ENCODE measurements at places on chromosomes 7 and 10.

- DNase-seq, result no peak
Observed at GRCh38 chr7:131322861-131323260, 4.8 kb upstream of the MKLN1 start.

DNA sequence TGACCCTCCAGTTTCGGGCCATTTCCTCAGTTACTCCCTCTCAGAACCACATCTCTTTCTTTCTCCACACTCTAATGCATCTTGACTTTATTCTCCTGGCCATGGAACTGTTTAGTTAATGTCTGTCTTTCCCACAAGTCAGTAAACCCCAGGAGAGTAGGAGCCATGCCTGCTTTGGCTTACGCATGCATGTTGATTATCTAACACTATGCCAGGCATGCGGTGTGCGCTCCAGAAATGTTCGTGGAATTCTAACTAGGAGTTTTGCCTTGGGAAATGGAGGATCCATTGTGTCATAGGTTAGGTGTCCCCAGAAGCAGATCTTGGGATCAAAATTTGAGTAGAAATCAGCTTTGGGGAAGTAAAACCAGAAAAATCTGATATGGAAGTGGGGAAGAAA lies 308.9 kb downstream of the GRID1 start:
- peak; percentile 46 for DNase-seq

- no peak for DNase-seq
Observed at GRCh38 chr10:102770792-102771191, 27.0 kb downstream of the WBP1L start.

DNA sequence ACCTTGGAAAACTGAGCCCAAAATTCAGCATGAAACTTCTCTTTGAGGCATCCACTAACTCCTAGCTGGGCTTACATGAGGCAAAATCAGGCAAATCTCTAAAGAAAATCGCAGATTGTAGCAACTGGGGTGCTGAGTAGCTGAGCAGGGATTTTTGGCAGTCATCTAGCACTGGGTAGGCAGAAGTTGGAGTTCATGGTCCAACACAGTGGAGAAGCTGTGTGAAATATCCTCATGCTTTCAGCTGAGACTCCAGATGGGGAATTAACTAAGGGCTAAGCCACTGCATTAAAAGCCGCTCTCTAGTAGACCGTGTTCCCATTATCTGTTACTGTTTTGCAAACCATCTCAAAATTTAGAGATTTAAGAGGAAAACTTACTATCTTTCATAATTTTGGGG lies 240.1 kb upstream of the PHYHIPL start:
- DNase-seq, result no peak

DNA sequence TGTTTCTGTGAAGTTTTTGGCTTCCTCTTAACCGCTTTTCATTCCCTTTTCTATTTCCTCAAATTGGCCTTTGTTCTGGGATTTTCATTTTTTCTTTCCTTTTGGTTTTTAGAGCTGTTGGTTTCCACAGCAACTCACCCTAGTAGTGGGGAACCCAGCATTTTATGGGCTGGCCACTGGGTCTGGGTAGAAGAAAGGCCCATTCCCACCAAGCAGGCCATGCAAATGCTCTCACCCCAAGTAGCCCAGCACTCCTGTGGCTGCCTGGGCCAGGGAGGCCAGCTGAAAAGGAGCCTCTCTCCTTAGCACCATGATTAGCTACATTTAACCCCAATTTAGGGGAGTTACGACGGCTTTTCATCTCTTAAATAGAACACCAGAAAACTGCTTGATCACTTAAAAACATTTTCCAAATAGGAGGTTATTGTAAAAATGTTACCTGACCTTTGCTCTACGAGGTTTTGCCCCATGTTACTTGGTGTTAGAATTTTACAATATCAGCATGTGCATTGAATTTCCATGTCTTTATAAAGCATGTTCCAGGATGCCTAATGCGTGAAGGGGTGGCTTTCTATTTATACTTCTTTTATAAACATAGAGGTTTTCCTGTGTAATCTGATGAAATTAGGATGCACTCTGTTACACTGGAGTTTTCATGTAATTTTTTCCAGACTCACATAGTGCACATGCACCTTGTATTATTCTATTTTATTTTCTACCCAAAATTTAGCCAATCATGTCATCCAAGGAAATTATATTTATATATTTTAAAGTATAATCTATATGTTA lies 75.4 kb downstream of the FAM171A1 start:
- DNase-seq, result peak; percentile 14

DNA sequence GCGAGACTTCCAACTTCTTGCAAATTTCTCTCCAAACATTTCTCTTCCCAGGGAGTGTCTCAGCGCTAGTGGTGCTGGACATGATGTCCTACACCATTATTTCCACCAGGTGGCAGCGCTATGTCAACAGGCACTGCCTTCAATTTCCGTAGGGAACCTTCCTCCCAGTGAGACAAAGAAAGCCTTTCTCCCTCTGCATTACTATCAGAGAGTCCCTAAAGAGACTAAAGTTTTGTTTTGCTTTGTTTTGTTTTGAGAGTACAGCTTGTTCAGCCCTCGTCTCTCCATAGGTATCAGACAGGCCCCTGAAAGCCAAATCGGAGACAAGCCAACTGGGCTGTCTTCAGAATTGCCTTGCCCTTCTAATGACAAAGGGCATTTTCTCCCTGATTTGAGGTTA lies 44.2 kb upstream of the GGCT start:
- no peak for DNase-seq

DNA sequence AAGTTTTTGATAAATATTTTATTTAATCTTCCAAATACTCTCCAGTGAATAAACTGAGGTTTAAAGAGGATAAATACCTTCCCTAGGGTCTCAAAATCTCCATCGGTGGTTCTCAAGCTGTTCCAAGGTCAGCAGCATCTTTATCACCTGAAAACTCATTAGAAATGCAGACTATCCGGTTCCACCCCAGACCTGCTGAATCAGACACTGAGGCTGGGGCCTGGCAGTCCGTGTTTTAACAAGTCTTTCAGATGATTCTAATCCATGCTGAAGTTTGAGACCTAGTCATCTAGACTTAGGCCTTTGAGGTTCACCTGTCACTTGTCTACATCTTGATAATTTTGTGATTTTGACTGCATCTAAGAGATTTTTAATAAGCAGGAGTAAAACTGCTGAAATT lies 37.5 kb downstream of the PLEKHA8 start:
- DNase-seq, result no peak

Data from lower leg skin (tissue), 4 donors.